ENCODE measurements at places on chromosomes 5 and 9. TPM values are rescaled to one million over a fixed set of nuclear protein-coding genes. Genes with fewer than 3 reads are reported as not detected.

- no peak for DNase-seq
These were observed 40.8 kb upstream of the MEF2C start for GRCh38 chr5:88923623-88924329.

DNA sequence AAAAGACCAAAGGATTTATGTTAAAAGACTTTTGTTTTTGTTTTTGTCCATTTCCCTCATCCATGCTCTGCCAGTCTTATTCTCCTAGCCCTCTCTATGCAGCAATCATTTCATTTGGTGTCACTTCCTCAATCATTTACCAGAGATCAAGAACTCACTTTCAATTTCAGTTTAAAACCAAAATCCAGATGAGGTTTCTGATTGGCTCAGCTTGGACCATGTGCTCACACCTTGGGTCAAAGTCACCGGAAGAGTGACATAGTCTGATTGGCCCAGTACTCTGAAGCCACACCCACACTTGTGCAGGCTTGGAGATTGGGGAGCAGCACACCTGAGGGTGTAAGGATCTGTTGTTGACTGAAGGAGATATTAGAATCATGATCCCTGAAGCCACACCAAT is 79.6 kb downstream of the TLR4 start:
- no peak for DNase-seq

DNA sequence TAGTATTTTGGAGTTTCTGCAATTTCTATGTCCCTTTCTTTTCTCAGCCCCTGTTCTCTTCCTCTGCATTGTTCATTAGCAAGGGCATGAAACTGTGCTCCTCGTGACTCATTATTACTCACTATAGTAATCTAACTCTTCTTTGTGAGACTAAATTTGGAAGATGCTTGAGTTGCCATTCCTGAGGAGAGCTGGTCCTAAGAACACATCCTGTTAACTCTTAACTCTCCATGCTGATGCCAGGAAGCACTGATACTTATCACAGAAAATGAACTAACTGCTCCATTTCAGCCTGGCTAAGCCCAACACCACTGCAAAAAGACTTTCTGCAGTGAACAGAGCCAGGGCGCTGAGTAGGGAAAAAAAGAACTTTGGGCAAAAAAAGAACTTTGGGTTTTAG is 10.6 kb upstream of the CSNK1A1 start:
- DNase-seq = no peak

GRCh38 chr5:122697191-122697590 is 77.7 kb upstream of the SNX2 start:
- DNase-seq = no peak

DNA sequence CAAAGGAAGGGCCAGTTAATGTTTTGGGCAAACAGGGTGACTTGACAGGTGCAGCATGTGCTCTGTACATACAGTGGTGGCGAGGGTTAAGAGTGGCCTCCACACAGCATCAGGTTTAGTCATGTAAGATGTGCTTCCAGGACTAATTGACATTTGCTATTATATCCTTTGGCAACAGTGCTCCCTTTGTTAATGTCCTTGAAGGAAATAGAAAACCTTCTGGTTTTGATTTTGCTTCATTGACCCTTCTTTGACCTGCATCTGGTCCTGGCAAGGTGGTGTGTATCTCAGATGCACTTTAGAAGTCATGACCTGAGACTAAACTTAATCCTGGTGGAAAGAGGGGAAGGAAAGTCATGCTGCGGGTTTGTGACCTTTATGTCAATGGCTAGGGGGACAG is 440.0 kb downstream of the ENC1 start:
- DNase-seq = no peak

- DNase-seq = no peak
These were observed 583.6 kb downstream of the CCDC171 start for GRCh38 chr9:16136451-16136850.

GRCh38 chr9:21432672-21433425 is 7.4 kb upstream of the IFNA1 start:
- no peak for DNase-seq

DNA sequence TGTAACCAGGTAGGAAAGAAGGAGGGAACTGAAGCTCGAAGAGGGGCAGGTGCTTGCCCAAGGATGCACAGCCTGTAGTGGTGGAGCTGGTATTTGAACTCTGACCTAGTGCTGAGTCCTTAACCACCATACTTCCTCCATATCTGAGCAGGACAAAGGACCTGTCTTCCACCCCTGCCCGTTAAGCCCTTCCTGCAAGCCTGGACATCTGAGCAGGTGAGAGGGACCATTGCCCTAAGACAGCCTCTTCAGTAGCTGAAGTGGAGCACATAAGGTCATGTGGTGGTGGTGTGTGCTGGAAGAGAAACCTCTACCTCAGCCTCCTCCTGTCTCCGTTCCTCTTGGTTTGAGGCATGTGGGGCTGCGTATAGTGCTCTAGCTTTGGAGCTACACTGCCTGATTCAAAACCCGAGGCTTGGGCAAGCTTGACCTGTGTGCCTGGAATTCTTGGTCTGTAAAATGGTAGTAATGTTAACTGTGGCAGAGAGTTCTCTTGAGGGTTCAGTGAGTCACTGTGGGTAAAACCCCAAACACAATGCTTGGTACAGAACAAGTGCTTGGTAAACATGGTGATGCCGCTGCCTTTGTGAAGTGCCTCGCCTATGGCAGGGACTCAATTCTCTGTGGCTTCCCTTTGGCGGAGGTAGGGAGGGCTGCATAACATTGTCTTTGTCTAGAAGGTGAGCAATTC is 7.4 kb downstream of the GALNT10 start:
- no peak for DNase-seq

GRCh38 chr5:28374492-28374967 is 1336.1 kb upstream of the CDH9 start:
- DNase-seq = no peak

DNA sequence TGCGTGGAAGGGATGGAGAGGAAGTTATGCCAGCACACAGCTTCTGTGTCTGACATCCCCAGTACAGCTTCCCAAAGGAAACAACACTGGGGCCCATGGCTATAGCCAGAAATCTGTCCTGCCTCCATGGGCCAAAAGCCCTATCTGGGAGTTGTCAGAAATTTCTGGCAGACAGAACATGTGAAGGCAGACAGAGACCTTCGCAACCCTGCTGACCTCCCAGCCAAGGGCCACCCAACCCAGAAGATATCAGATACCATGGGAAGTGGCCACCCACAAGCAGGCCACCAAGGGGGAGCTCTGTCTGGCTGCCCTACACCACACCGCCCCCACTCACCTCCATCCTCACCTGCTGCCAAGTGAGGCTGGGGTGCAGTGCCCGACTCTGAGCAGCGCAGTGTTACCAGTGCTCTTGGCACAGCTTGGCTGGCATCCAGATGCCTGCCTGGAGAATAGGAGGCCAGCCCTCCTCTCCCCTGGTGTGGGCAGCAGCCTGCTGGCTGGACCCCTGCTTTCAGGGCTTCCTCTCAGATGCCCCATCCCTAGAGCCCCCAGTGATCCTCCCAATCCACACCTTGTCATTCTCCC is 61.6 kb upstream of the NEURL1B start:
- DNase-seq = no peak

DNA sequence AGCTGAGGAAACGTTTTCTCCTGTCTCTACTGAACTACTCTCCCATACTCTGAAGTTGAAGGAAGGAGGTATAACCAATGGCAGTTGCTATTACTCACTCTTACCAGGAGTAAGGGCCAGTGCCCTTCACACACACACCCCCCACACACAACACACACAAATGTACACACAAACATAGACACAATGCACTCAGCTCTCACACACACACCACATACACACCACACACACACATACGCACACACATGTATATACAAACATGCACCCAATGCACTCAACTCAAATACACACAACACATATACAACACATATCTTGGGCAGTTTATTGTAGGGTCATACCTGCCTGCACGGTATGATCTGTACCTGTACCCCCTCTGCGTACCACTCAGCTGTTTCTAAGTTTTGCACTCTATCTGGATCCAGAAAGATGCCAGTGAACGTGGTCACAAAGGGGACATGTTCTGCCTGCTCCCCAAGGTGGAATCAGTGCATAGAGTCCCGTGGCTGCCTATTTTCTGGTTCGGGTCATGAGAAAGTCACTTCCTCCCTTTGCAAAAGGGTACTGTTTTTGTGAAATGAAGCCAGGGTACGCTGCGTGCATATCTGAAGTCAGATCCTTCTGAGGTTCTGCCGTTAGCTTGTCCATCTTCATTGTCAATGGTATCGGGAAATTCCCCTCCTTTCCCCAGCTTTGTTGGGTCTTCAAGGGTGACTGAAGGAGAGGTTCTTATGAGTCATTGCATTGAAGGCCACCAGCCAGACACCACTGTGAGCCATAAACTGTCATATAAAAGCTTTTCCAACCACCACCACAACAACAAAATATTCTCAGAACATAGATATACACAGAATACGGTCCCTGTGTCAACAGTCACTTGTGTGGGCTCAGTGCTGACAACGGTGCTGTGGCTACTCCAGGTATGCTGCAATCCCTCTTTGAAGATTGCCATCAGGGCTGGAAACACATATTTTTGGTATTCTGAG is 131.9 kb downstream of the UGCG start:
- DNase-seq = no peak

DNA sequence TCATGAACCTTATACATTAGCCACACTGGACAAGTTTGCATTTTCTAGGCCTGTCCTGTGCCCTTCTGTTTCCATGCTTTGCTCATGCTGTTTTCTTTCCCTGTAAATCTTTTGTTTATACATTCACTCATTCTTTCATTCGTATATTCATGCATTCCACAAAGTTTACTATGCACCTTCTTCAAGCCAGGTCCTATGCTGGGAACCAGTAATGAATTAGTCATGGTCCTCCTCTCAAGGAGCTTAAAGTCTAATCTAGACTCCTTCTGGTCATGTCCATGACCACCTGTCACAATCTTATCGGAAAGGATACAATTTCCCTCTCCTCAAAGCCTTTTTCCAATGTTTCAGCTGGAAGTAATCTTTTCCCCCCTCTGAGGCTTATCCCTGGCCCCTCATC is 9.1 kb upstream of the XPA start:
- DNase-seq = no peak

GRCh38 chr5:181281984-181282316 is 21.0 kb upstream of the TRIM52 start:
- DNase-seq = no peak

- DNase-seq = peak; percentile 25
These were observed 48.4 kb upstream of the GNE start for GRCh38 chr9:36306471-36307306.

- DNase-seq = no peak
These were observed 49.3 kb downstream of the F2R start for GRCh38 chr5:76765249-76765648.

DNA sequence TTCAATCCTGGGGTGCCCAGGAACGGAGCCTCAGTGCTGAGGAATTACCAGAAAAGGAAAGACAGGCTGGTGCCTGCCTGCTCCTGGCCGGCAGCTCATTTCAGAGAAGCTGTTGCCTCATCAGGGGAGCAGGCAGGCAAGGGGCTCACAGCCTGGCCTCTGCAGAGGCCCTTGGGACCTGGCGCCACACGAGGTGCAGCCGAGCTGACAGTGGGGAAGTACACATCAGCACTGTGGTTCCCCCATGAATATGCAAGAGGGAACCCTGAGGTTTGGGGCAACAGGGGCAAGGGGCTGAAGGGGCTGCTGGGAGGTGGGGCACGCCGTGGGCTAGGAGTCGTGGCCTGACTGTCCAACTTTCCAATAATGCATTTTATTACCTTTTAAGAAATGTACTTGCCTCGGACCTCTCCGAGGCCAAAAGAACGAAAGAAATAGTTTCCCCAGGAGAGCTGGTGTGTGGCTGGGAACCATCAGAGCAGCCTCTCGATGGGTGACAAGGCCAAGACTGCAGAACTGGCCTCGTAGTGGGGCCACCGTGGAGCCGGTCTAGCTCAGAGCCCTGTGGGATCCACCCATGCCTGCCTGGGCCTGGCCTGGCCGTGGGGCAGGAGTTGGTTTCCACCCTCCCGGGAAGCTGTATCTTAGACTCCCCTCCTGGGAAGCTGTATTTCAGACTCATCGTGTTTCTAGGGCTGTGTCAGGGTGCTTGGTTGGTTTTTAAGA is 198.6 kb downstream of the PAX5 start:
- DNase-seq = no peak

GRCh38 chr5:110815916-110816605 is 77.3 kb downstream of the SLC25A46 start:
- no peak for DNase-seq

GMCL2 gene
- under 0.01 TPM for polyA plus RNA-seq

VLDLR gene
- polyA plus RNA-seq = 1.8 TPM

TEX48 gene
- polyA plus RNA-seq = 0.07 TPM

AIF1L gene
- polyA plus RNA-seq = 4.4 TPM

Measured in thymus (tissue), 14 donors.